ENCODE measurements at places on chromosomes 1 and 21. TPM values are rescaled to one million over a fixed set of nuclear protein-coding genes. Genes with fewer than 3 reads are reported as not detected.

DNA sequence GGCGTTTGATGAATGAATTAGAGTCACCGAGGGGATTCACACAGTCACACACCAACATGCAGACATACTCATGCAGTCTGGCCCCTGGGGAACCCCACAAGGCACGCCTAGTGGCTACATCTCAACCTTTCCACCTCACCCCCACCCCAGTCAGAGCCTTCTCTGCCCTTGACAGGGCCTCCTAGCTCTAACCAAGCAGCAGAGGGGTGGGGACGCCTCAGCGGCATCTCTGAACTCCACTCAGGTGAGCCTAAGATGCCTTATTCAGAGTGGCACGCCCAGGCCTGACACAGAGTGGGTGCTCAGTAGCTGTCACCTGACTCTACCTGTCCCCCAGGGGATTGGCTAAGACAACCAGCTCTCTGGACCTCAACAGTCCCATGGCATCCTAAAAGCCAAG, 3.7 kb upstream of the SDC3 start:
- DNase-seq, result no peak

- no peak for DNase-seq
Observed at GRCh38 chr21:41536827-41537103, 28.8 kb upstream of the TMPRSS2 start.

The FMO2 gene
- not detected for total RNA-seq

The OVAAL gene
- not detected for total RNA-seq

The DNM3 gene
- 4.7 TPM for total RNA-seq

DNA sequence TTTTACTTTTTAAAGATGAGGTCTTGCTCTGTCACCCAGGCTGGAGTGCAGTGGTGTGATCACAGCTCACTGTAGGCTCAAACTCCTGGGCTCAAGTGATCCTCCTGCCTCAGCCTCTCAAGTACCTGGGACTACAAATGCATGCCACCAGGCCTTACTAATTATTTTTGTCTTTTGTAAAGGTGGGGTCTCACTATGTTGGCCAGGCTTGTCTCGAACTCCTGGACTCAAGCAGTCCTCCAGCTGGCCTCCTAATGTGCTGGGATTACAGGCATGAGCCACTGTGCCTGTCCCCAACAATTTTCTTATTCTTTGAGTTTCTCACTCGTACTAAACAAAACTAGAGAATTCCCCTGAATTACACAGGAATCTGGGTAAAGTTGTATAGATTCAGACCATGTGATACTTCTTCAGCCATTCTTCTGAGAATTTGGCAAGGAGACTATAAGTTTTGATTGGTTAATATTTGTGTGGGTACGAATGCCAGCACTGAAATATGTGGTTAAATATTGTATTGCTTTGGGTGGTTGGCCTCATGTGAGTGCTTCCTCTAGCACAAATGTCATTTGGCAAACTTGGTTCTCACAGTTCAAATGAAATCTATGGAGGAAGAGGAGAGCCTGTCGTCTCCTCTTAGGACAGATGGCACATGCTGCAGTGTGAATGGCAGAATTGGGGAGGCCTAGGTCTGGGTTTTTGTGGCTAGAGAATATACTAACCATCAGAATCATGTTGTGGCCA, 104.9 kb downstream of the RUNX1 start:
- no peak for DNase-seq

The VANGL2 gene
- 55.5 TPM for total RNA-seq
